Endothelial cell of umbilical vein (primary cell): ENCODE measurements at places on chromosomes 16 and 17.

DNA sequence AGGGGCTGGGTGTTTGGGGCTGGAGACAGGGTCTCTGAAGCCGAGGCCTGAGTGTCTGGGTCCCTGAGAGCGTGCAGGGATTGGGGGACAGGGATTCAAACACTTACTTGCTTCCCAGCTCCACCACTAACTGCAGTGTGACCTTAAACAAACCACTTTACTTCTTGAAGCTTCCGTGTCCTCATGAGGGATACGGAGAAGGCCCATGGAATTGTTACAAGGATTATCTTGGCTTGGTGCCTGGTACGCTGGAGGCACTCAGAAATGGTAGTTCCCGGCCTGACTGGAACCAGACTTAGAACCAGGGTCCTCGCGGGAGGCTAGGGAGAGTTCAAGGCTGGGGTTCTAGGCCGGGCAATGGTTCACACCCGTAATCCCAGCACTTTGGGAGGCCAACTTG, 2.9 kb upstream of the CXCL16 start:
- no peak for DNase-seq

DNA sequence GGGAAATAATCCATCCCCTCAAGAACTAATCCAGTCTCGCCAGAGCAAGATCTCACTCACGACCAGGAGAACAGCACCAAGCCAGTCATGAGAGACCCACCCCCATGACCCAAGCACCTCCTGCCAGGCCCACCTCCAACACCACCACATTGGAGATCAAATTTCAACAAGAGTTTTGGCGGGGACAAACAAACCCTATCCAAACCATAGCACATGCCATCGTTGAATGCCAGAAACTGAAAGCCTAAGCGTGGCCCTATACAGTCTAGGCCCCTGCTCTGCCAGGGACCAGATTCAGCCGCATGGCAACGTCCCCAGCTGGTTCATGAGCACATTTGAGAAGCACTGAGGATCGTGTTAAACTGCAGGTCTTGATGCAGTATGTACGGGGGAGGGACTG, 57.3 kb downstream of the AXIN2 start:
- DNase-seq: no peak

- DNase-seq: no peak
These were observed 17.7 kb downstream of the TOX3 start for GRCh38 chr16:52529226-52529625.

DNA sequence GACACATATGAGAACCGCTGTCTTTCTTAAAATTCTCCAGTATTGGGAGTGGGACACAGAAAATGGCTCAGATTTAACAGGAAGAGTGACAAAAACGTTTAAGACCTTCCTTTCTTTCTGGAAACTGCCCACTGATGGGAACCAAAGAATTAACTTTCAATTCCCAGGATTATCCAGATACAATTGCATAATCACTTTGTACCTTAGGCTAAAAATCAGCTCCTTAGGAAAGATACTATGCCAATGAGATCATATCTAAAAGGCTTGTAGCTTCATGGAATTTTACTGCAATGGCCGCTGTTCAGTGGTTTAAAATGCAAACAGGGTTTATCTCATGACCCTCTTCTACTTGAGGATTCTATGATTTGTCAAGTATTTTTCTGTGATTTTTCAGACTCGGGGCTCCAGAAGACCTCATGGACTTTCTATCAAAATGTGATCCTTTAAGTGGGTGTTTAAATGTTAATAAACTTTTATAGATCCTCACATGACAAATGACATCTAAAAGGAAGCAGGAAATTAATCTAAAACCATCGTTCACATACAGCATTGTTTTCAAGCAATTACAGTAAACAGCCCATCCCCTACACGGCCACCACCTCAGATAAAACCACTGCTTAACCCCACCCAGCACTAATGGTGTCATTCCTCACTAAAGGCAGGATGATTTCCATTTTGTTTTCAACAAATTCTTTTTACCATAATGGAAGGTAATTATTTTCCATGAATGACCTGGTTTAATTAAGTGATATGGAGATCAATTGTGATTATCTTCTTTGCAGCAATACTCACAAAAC, 31.6 kb upstream of the ERN1 start:
- no peak for DNase-seq
